ENCODE measurements at places on chromosomes 11 and 22. TPM values are rescaled to one million over a fixed set of nuclear protein-coding genes. Genes with fewer than 3 reads are reported as not detected.

Gene KCTD14
- total RNA-seq, result 7.7 TPM

DNA sequence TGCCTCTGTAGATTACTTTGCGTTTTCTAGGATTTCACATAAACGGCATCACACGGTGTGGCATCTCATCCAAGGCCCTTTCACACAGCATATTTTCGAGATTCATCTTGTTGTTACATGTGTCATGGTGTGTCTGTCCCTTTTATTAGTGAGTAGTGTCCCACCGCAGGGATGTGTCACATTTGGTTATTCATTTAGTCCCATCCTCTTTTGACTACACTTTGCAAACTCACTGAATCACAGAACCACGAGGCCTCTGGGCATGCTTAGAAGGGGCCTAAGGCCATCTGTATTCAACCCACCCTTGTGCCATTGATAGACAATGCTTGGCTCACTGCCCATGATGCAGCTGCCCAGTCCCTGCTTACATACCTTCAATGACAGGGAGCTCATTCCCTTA is 4.2 kb upstream of the RAC2 start:
- no peak overlapping the region for H3K27ac ChIP-seq
- H3K4me3 ChIP-seq, result no peak overlapping the region
- no peak for DNase-seq
- H3K4me1 ChIP-seq, result peaks cover 7% of the 10 kb centered on the region

Gene TREH
- total RNA-seq, result not detected

DNA sequence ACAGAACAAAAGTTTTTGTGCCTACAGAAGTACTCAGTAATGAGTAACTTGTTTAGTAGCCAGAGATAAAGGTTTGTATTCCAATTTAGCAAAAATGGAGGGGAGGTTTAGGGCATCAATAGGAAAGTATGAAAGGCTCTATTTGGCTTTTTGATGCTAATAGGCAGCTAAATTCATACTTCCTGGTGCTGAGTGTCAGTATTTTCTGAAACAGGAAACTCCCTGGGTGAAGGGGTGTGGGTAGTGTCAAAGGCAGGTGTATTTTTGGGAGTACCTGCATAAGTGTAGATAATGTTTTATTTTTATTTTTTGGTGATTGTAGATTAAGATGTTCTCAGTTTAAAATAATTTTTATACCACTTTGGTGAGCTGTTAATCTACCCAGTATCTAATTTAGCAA is 29.3 kb upstream of the MMP7 start:
- H3K36me3 ChIP-seq, result no peaks in the 10 kb centered on the region
- H3K4me3 ChIP-seq, result no peak overlapping the region
- H3K4me1 ChIP-seq, result peaks cover 15% of the 10 kb centered on the region
- no peaks in the 10 kb centered on the region for H3K27me3 ChIP-seq
- no peak for DNase-seq

- no peak overlapping the region for H3K4me3 ChIP-seq
- H3K4me1 ChIP-seq, result no peaks in the 10 kb centered on the region
- H3K27ac ChIP-seq, result no peak overlapping the region
- no peak for DNase-seq
- peaks cover 13% of the 10 kb centered on the region for H3K36me3 ChIP-seq
- no peaks in the 10 kb centered on the region for H3K27me3 ChIP-seq
These were observed 17.6 kb upstream of the TAB1 start for GRCh38 chr22:39381930-39382329.

GRCh38 chr11:67600324-67601029 is 6.3 kb upstream of the NDUFV1 start:
- no peak for DNase-seq
- no peaks in the 10 kb centered on the region for H3K36me3 ChIP-seq
- peaks cover 48% of the 10 kb centered on the region for H3K27me3 ChIP-seq
- H3K4me1 ChIP-seq, result no peaks in the 10 kb centered on the region

- no peaks in the 10 kb centered on the region for H3K27me3 ChIP-seq
- no peak overlapping the region for H3K4me3 ChIP-seq
- H3K27ac ChIP-seq, result no peak overlapping the region
- H3K4me1 ChIP-seq, result no peaks in the 10 kb centered on the region
- DNase-seq, result no peak
- no peaks in the 10 kb centered on the region for H3K36me3 ChIP-seq
These were observed 620.7 kb upstream of the ARHGAP42 start for GRCh38 chr11:100066399-100066798.

- no peak for DNase-seq
- peak overlapping the region; percentile 89 for H3K4me3 ChIP-seq
- no peak overlapping the region for H3K27ac ChIP-seq
- H3K27me3 ChIP-seq, result no peaks in the 10 kb centered on the region
These were observed 1.1 kb downstream of the HYOU1 start for GRCh38 chr11:119055901-119056300.

DNA sequence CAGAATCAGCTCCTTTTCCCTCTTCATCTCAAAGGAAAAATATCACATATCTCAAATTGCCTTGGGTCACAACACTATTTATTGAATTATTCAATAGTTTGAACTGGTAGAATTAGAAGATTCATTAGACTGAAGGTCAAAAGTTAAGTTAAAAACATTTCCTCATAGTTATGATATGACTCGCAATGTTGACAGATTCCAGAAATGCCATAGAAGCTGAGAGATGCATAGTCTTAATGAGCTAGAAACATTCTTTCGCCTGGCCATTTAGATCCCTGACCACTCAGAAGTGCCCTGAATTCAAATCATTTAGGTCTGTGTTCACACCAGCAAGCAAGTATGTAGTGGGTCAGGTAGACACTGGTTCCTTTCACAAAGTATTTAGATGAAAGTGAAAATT is 44.4 kb downstream of the FAT3 start:
- H3K27me3 ChIP-seq, result no peaks in the 10 kb centered on the region
- H3K4me1 ChIP-seq, result peaks cover 25% of the 10 kb centered on the region
- DNase-seq, result peak; percentile 42

Gene SOX10
- total RNA-seq, result not detected

GRCh38 chr11:48384670-48385069 is 18.4 kb upstream of the OR4C5 start:
- H3K27me3 ChIP-seq, result no peaks in the 10 kb centered on the region
- no peak overlapping the region for H3K27ac ChIP-seq
- H3K4me1 ChIP-seq, result no peaks in the 10 kb centered on the region

Gene KCNQ1
- not detected for total RNA-seq

DNA sequence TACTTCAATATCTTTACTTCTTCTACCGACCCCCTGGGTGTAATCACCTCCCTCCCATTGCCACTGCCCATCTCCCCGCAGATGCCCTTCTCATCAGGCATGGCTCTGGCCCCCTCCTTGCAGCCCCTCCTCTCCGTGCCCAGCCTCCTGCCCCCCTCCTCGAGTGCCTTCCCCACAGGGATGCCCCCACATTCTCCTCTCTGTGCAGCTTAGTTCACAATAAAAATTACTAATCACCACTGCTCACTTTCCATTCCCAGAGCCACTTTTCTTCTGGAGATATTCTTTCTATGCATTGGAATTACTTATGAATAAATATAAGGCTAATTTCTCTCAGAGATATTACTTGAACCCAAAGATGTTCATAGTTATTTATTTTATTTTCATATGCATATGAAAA is 22.1 kb downstream of the IFITM10 start:
- no peak for DNase-seq
- no peaks in the 10 kb centered on the region for H3K4me1 ChIP-seq
- no peak overlapping the region for H3K27ac ChIP-seq
- H3K27me3 ChIP-seq, result peaks cover under 1% of the 10 kb centered on the region

Gene CCDC81
- total RNA-seq, result 18.2 TPM

GRCh38 chr11:33259869-33260268 is 2.7 kb downstream of the HIPK3 start:
- H3K27ac ChIP-seq, result no peak overlapping the region
- no peaks in the 10 kb centered on the region for H3K27me3 ChIP-seq
- peaks cover 11% of the 10 kb centered on the region for H3K36me3 ChIP-seq
- peaks cover 26% of the 10 kb centered on the region for H3K4me1 ChIP-seq

DNA sequence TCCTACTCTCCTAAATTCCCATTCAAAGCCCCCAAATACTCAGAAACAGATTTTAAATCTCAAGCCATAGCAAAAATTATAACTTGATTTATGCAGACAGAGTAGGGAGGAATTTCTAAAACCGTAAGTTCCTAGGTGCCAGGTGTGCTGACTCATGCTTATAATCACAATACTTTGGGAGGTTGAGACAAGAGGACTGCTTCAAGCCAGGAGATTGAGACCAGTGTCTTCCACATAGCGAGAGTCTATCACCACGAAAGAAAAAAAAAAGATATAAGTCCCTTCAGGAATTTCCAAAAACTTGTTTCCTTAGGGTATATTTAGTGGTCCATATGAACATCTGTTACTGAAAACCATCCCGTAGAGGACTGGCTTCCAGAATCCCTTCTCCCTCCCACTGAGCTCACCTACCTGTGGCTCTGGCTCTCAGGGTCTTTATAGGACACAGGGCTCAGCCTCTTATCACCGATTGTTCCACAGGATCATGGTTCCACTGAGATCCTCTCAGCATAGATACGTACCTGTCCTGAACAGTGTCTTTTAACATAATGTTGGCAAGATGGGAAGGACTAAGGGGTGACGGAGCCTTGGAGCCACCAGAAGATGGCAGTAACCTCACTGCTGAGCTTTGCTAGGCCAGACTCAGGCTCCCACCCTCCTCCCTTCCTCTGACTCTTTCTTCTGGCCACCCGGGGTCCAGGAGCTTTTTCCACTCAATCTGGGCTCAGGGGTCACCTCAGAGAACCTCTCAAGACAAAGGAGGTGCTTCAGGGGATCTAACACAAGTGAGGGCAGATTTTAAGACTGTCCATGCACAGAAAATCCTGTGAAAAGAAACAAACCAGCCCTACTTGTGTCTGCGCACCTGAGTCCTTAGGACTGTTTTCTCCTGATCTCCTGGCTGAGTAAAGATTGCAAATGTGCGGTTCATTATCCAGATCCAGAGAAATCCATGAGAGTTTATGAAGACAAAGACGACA is 117.5 kb upstream of the TOP3B start:
- peaks cover 36% of the 10 kb centered on the region for H3K27me3 ChIP-seq
- H3K36me3 ChIP-seq, result no peaks in the 10 kb centered on the region
- H3K4me1 ChIP-seq, result no peaks in the 10 kb centered on the region
- no peak overlapping the region for H3K27ac ChIP-seq
- no peak overlapping the region for H3K4me3 ChIP-seq
- no peak for DNase-seq

Gene IL18
- total RNA-seq, result 1.2 TPM

GRCh38 chr22:27394806-27395404 is 406.7 kb downstream of the MN1 start:
- no peak overlapping the region for H3K27ac ChIP-seq
- DNase-seq, result no peak
- H3K4me3 ChIP-seq, result no peak overlapping the region
- H3K36me3 ChIP-seq, result no peaks in the 10 kb centered on the region
- H3K4me1 ChIP-seq, result no peaks in the 10 kb centered on the region

DNA sequence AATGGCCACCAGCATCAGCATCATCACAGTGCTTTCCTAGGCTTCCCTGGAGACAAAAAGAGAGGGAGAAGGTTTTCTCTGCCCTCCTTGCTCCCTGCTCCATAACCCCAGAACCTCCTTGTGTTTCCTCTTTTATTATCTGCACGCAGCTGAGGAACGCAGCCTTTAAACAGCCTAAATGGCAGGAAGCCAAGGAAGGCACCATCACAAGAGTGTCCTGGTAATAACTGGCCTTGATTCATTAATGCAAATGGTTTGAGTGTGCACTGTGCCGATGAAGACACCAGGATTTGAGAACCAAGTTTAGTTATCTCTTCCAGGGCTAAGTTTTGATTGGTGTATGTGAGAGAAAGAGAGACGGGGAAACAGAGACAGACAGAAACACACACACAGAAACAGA is 29.4 kb upstream of the DRD2 start:
- no peak for DNase-seq
- no peak overlapping the region for H3K27ac ChIP-seq
- no peaks in the 10 kb centered on the region for H3K4me1 ChIP-seq
- no peaks in the 10 kb centered on the region for H3K36me3 ChIP-seq

- peaks cover 59% of the 10 kb centered on the region for H3K4me1 ChIP-seq
- H3K4me3 ChIP-seq, result peak overlapping the region; percentile 21
- H3K27ac ChIP-seq, result peak overlapping the region; percentile 93
- no peaks in the 10 kb centered on the region for H3K27me3 ChIP-seq
- H3K36me3 ChIP-seq, result peaks cover 48% of the 10 kb centered on the region
- no peak for DNase-seq
These were observed 25.5 kb upstream of the GNB1L start for GRCh38 chr22:19879992-19880785.

GRCh38 chr11:44905131-44905866 is 45.4 kb downstream of the TP53I11 start:
- no peaks in the 10 kb centered on the region for H3K36me3 ChIP-seq
- H3K27me3 ChIP-seq, result peaks cover 4% of the 10 kb centered on the region
- no peak overlapping the region for H3K27ac ChIP-seq
- no peak overlapping the region for H3K4me3 ChIP-seq

DNA sequence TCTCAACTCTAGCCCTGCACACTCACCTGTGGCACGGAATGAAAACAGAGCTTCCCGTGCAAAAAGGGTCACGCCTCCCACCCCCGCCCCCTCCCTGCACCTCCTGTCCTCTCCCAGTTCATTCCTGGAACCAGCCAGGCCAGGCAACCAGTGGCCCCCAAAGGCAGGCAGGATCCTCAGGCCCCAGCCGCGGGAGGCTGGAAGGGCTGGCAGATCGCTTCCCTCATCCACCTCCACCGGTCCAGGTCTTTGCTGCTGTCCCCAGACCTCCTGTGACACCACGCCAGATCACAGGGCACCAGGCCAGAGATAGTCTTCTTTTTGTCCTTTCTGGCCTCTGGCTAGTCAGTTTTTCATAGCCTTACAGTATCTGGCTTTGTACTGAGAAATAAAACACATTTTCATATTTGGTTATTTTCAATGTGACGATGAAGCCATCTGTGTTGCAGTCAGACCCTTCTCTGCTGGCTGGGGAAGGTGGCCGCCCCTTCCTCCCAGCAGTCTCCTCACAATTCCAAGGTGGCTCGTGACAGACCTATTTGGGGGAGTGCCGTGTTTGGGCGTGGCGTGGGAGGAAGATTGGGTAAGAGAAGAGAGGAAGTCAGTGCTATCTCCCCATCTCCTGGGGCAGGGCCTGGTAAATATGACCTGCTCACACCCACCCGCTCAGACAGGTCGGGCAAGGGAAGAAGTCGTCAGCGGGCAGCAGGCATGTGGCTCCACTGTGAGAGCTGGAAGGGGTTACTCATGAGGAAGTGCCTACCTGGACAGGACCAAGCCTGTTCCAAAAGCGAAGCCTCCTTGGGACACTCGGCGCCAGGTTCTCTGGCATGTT is 9.1 kb downstream of the SSH3 start:
- DNase-seq, result no peak
- H3K27me3 ChIP-seq, result no peaks in the 10 kb centered on the region
- H3K4me1 ChIP-seq, result no peaks in the 10 kb centered on the region
- peaks cover 44% of the 10 kb centered on the region for H3K36me3 ChIP-seq
- no peak overlapping the region for H3K4me3 ChIP-seq

GRCh38 chr11:63745304-63746170 is 23.0 kb downstream of the ZFTA start:
- no peaks in the 10 kb centered on the region for H3K27me3 ChIP-seq
- H3K27ac ChIP-seq, result no peak overlapping the region
- no peaks in the 10 kb centered on the region for H3K4me1 ChIP-seq
- no peak overlapping the region for H3K4me3 ChIP-seq

Data from SJSA1 (cell line).